ENCODE measurements at places on chromosomes 4 and X. TPM values are rescaled to one million over a fixed set of nuclear protein-coding genes. Genes with fewer than 3 reads are reported as not detected.

DNA sequence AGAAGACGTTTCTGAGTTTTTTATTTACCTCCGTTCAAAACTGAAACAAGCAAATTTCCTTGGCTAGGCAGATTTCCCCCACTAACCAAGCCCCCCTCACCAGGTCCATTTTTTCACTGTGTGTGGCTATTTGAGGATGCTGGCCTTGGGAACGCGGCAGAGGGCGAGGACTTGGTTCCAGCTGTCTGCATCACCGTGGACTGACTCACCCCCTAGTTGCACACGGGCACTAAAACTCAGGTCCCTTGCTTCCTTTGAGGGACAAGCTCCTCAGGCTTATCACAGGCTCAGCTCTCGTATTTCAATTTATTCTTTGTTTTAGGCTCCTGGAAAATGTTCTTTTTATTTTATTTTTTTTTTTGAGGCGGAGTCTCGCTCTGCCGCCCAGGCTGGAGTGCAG lies 8.4 kb upstream of the MTNR1A start:
- DNase-seq, result no peak
- H3K4me3 ChIP-seq, result no peak overlapping the region
- no peaks in the 10 kb centered on the region for H3K4me1 ChIP-seq
- H3K36me3 ChIP-seq, result no peaks in the 10 kb centered on the region
- H3K27me3 ChIP-seq, result no peaks in the 10 kb centered on the region
- H3K27ac ChIP-seq, result no peak overlapping the region

Gene PDGFRA
- total RNA-seq, result not detected

DNA sequence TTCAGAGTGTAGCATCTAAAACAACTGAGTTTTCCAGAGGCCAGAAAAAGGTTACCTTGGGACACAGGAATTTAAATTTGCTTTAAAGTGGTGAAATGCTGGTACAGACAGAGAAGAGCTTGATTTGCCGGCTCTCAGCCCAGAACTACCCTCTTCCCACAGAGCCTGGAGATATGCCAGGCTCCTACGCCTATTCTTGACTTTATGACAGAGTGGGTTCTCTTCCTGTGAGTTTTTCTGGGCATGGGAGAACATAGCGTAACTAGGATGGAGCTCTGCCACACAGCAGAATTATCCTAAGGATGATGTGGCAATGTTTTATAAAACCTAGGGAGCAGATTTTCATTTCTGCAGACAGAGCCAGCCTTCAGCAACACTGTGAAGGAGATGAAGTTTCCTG lies 241.8 kb downstream of the GRIA3 start:
- H3K4me1 ChIP-seq, result no peaks in the 10 kb centered on the region
- H3K36me3 ChIP-seq, result no peaks in the 10 kb centered on the region
- no peak overlapping the region for H3K4me3 ChIP-seq
- H3K27ac ChIP-seq, result no peak overlapping the region
- H3K27me3 ChIP-seq, result no peaks in the 10 kb centered on the region
- no peak for DNase-seq

DNA sequence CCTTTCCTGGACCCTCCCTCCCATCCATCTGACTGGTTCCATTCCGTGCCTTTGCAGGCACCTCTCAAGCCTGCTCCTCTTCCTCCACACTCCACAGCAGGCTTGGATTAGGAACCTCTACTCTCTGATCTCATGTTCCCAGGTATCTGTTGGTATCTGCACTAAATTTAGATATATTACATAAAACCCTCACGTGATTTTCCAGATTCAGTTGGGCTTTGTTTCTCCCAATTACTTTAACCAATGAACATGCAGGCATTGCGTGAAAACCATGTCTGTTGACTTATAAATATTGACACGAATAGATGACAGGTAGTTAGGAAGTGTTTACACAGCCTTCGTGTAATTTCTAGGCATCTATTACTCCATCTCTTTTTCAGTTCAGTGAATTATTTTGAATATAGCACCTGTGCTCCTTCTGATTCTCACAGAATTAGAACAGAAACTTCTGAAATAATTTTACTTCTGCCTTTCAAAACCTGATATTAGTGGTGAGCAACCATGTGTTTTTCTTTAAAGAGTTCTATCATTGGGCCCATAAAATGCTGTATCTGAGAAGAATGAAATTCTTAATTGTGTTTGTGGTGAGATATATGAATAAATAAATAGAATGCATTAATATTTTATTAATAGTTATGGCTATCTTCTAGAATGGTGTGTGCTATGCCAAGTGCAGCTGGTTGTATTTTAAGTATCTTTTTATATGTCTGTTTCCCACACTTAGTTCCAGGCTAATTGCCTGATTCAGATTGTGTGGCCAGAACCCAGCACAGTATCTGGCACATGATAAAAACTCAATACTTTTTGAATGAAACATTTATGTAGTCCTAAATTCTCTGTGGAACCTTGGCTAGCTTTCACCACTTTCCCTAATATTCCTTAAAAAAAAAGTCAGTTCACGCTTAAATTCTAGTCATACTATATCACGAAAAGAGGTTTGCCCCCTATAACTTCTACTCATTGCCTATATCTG lies 304.8 kb downstream of the QDPR start:
- H3K4me1 ChIP-seq, result no peaks in the 10 kb centered on the region
- no peaks in the 10 kb centered on the region for H3K27me3 ChIP-seq
- no peak overlapping the region for H3K27ac ChIP-seq
- H3K4me3 ChIP-seq, result no peak overlapping the region
- H3K36me3 ChIP-seq, result no peaks in the 10 kb centered on the region

Gene ZNF630
- not detected for total RNA-seq

- no peak overlapping the region for H3K27ac ChIP-seq
- no peaks in the 10 kb centered on the region for H3K36me3 ChIP-seq
- no peak overlapping the region for H3K4me3 ChIP-seq
- DNase-seq, result no peak
- H3K27me3 ChIP-seq, result no peaks in the 10 kb centered on the region
Observed at GRCh38 chrX:15977644-15978043, 123.0 kb upstream of the AP1S2 start.

Data from activated B cell treated with CpG ODN at 0.5 μM for 24 hours (primary cell).